ENCODE measurements at places on chromosomes 1 and 21. TPM values are rescaled to one million over a fixed set of nuclear protein-coding genes. Genes with fewer than 3 reads are reported as not detected.

Gene FAM72D
- not detected for total RNA-seq

Gene EBNA1BP2
- 59.4 TPM for total RNA-seq

Gene MTMR11
- 7.3 TPM for total RNA-seq

Gene PYHIN1
- not detected for total RNA-seq

Gene UQCRHL
- total RNA-seq: 1.9 TPM

Gene MTARC2
- 2.0 TPM for total RNA-seq

Gene RER1
- total RNA-seq: 98.1 TPM

Gene C1orf226
- total RNA-seq: not detected

Gene C1orf53
- 4.5 TPM for total RNA-seq

Gene ZNF672
- 14.0 TPM for total RNA-seq

Gene SPATA17
- 1.8 TPM for total RNA-seq

Gene CHIA
- not detected for total RNA-seq

Gene PRAMEF25
- total RNA-seq: not detected

Gene ACADM
- total RNA-seq: 92.8 TPM

Gene CYP4Z1
- total RNA-seq: not detected

Gene KCNT2
- total RNA-seq: 8.0 TPM

Gene HJV
- not detected for total RNA-seq

Gene TTC22
- not detected for total RNA-seq

Gene FCRL6
- not detected for total RNA-seq

Gene RAB29
- total RNA-seq: 28.2 TPM
